Stimulated activated CD8-positive, alpha-beta memory T cell treated with anti-CD3 and anti-CD28 coated beads, Interleukin-12 subunit alpha, Interleukin-12 subunit beta, amount 100 ng/mL, for 1 hour (primary cell): ENCODE measurements at places on chromosomes 5 and 9.
A peak's percentile ranks its signal among the peaks of the same experiment; 100 is the strongest.

- DNase-seq = no peak
These were observed 108.4 kb upstream of the DHFR start for GRCh38 chr5:80763211-80763610.

DNA sequence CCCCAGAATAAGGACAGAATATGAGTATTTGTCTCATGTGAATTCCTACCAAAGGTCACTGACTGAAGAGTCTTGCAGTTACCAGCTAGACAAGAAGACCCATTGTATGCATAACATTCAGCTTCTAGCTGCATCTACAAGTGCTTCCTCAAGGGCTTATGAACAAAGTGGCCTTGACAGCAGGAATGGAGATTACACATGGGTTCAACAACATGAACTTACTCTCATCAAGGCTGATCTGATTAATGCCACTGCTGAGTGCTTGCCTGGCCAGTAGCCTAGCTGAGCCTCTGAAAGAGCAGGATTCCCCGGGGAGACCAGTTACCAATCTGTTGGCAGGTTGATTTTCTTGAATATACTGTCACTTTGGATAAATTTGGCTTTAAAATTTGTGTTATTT is 76.7 kb upstream of the CHD1 start:
- DNase-seq = no peak

GRCh38 chr5:1161833-1162229 is 39.6 kb upstream of the SLC6A19 start:
- no peak for DNase-seq

GRCh38 chr5:23639326-23639725 is 131.9 kb downstream of the PRDM9 start:
- no peak for DNase-seq

DNA sequence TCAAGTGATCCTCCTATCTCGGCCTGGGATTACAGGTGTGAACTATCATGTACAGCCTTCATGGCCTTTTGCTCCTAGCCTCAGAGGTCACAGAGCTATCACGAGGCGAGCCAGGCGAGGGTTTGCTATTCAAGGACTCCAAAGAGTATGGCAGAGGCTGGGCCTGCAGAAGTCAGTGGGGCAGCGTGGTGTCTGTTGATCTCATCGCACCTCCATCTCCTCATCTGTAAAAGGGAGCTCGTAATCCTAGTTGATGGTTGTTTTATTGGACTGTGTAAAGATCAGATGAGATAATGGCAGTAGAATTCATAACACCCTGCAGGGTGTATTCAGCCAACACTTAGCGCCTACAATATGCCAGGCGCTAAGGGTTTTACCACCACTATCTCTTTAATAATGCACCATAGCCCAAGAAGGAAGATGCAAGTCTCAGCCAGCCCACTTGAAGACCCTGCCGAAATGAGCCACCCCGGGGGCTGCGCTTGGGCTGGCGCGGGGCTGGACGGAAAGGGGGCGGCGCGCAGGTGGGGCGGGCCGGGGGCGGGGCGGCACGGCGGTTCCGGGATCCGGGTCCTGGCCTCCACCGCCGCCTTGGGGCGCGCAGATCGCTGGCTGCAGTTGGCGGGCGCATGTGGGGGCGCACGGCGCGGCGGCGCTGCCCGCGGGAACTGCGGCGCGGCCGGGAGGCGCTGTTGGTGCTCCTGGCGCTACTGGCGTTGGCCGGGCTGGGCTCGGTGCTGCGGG is at the start of gene GALNT12:
Gene GALNT12 (plus strand): TSS at position 601 of the 744 bp plus-strand sequence. CDS start 29 bp downstream, at position 630.
- DNase-seq = peak; percentile 30

DNA sequence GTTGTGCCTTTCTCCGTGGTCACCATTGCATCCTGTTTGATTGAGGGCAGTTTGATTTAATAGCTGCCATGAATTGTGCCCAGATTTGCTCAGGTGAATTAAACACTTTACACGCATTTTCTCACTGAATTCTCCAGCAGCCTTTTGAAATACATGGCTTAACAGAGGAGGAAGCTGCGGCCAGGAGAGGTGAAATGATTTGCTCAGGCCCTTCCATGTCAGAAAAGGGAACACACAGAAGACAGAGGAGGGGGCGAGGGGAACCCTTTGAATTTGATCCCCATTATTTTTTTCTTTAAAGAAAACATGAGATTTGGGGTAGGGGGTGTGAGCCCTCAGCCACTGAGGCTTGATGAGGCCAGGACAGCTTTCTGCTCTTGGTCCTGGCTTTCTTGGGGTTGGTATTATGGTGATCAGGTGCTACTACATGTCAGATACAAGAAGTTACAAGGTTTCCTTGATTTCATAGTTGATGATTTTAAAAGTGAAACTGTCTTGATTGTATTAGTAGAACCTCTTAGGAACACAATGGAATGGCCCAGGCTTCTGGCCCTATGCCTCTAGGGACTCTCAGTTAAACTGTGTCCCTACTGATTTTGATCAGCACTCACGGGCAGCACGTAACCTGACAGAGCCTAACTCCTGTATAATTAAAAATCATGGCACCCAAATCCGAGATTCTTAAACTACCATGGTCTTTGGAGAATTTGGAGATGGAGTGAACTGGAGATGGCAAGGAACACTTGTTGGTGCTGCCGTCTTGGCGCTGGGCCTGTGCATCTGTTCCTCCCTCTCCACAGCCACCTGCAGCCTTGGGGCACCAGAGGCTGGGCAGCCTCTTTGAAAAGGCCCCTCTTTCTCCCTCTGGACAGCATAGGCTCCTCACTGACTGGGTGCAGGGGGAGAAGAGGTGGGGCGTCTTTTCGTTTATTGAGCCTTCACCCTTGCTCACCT is 107.9 kb downstream of the TRIO start:
- DNase-seq = no peak

DNA sequence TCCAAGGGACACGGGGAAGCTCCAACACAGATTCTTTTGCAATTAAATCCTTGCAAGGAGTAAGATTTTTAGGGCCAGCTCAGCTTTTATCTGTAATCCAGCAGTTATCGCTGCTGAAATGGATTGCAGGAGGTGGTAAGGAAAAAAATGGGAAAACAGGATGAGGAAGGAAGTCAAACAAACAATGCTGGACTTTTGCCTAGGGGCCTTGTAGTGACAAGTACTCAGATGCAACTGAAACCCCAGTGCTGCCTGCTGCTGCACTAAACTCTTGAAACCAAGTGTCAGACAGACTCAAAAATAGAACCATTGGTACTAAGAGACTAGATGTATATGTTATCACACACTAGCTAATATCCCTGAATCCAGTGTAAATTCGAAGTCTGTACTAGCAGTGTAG is 309.2 kb downstream of the CTNND2 start:
- no peak for DNase-seq

DNA sequence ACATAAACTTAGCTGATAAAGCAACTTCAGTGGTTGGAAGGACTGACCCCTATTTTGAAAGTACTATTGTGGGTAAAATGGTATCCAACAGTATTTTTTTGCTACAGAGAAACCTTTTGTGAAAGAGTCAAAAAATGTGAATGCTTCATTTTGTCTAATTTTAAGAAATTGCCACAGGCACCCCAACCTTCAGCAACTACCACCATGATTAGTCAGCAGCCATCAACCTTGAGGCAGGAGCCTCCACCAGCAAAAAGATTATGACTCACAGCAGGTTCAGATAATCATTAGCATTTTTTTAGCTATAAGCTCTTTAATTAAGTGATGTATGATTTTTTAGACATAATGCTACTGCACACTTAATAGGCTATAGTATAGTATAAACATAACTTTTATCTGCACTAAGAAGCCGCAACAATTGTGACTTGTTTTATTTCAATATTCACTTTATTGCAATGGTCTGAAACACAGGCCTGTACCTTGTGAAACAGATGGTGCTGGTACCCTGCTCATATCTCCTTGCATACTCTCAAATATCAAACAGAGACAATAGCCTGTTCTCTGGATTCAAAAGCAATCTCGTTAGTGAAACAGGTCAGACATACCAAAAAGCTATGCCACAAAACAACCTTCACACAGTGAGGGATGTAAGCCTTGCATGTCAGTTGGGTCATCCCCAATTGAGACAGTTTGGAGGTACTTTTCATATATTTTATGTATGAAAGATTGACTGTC is 261.2 kb upstream of the FAM174A start:
- DNase-seq = no peak
